ENCODE measurements at places on chromosomes 12 and 14. TPM values are rescaled to one million over a fixed set of nuclear protein-coding genes. Genes with fewer than 3 reads are reported as not detected.

NKX2-8 gene
- not detected for polyA plus RNA-seq

SIX6 gene
- not detected for polyA plus RNA-seq

LIMA1 gene
- polyA plus RNA-seq: 0.48 TPM

HCAR2 gene
- not detected for polyA plus RNA-seq

BORCS5 gene
- 11.6 TPM for polyA plus RNA-seq

CACNA2D4 gene
- polyA plus RNA-seq: 3.1 TPM

HELB gene
- polyA plus RNA-seq: 5.1 TPM

CDH24 gene
- 0.23 TPM for polyA plus RNA-seq

SLCO1A2 gene
- not detected for polyA plus RNA-seq

GRCh38 chr14:91889477-91890211, 22.3 kb upstream of the TC2N start:
- no peaks in the 10 kb centered on the region for H3K27me3 ChIP-seq
- H3K27ac ChIP-seq: no peak overlapping the region
- no peaks in the 10 kb centered on the region for H3K36me3 ChIP-seq
- DNase-seq: no peak
- H3K4me3 ChIP-seq: no peak overlapping the region

DNA sequence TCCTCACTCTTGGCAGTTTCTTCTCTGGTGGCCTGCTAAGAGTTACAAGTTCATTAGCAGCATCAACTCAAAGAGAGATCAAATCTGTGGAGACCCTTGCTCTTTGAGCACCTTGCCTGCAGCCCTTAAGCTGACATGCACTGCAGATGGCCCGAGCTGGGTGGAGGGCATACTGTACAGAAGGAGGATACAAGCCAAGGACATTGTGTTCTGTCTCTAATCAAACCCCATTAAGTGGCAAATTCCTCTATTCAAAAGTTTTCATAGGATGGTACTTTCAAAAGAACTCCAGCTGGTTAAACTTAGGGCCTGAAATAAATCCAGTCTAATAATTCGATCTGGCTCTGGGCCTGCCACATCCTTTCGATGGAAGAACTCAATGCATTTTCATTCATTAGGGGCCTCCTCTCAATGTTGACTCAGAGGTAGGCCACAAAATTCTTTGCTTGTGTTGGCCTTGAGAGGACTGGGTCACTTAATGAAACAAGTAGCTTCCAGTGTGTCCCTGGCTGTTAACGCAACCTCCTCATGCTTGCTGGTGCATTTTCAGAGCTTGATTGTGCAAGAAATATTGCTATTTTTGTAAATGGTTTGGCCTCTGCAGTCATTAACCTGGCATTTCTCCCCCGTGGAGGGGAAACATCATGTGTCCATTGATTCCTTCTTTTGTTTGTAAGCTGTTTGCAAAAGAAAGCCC, 318.2 kb downstream of the NUAK1 start:
- H3K27me3 ChIP-seq: peaks cover 8% of the 10 kb centered on the region
- H3K4me3 ChIP-seq: no peak overlapping the region
- H3K27ac ChIP-seq: no peak overlapping the region
- H3K36me3 ChIP-seq: no peaks in the 10 kb centered on the region
- DNase-seq: no peak
- no peaks in the 10 kb centered on the region for H3K4me1 ChIP-seq

DNA sequence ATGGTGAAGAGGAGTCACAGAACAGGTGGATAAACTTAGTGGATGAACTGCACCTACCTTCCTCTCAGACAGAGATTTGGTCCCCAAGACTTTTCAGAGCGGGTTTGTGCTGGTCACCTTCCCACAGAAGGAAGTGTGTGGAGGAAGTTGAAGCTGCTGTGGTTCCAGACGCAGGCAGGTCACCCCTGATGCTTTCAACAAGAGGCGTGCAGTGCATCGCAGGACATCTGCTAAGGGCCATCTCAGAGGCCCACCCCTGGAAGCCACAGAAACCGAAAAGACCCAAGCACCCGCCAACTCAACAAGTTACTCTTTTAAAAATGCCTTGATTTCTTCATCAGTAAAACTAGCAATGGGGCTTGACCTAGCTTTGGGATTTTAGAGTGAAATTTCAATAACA, 1.0 kb upstream of the GPX2 start:
- peak overlapping the region; percentile 78 for H3K27ac ChIP-seq
- no peaks in the 10 kb centered on the region for H3K27me3 ChIP-seq
- peaks cover 42% of the 10 kb centered on the region for H3K36me3 ChIP-seq
- peaks cover 40% of the 10 kb centered on the region for H3K4me1 ChIP-seq
- no peak overlapping the region for H3K4me3 ChIP-seq

DNA sequence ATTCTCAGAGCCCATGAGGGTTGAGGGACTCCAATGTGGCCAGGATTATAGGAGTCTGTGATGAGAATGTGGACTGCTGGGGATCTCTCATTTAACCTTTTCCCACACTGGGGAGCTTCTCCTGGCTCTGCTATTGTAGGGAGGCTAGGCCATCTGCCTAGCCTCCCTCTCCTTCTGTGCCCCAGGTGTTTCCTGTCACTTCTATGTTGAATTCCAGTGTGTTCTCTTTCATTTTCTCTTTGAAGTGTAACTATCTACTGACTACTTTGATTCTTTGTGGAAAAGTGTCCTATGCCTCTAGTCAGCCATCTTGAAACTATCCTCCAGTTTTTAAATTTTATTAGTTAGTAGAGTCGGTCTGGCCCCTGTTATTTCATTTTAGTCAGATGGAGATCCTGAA, 53.4 kb upstream of the ABCD2 start:
- no peak for DNase-seq
- peaks cover 17% of the 10 kb centered on the region for H3K27me3 ChIP-seq
- no peaks in the 10 kb centered on the region for H3K4me1 ChIP-seq

- H3K4me1 ChIP-seq: no peaks in the 10 kb centered on the region
- no peak overlapping the region for H3K27ac ChIP-seq
- DNase-seq: no peak
- H3K27me3 ChIP-seq: peaks cover 21% of the 10 kb centered on the region
- peaks cover 8% of the 10 kb centered on the region for H3K36me3 ChIP-seq
These were observed 88.8 kb downstream of the CCDC60 start for GRCh38 chr12:119423285-119423684.

DNA sequence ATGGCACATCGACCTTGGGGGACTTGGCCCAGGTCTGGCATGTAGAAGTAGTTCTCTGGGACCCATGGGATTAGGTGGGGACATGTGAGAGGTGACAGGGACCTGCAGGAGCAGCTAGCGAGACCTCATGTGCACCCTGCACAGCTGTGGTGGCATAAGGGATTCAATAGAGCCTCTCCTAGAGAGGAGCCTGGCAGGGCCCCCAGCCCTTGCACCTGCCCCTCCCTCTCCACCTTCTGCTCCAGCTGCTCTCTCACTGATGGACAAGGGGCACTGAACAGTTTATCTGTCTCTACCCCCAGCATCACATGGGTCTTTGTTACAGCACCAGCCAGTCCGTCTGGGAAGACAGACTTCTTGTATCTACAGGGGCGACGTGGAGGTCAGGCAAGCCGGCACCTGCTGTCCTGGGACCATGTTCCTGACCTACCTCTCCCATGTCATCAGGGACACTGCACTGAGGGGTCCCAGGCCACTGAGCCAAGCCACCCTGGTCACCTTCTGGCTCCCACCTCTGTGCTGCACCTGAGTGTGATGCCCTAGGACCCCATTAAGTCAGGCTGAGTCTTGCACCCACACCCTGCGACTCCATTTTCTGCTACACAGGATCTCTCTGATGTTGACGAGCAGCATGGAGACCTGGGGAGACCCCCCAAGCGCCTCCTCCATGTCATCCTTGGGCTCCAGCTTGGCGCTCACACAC, 32.6 kb downstream of the DDX11 start:
- H3K4me3 ChIP-seq: no peak overlapping the region
- H3K27me3 ChIP-seq: no peaks in the 10 kb centered on the region
- no peaks in the 10 kb centered on the region for H3K4me1 ChIP-seq
- no peak overlapping the region for H3K27ac ChIP-seq
- no peaks in the 10 kb centered on the region for H3K36me3 ChIP-seq

- DNase-seq: peak; percentile 62
- H3K27me3 ChIP-seq: no peaks in the 10 kb centered on the region
- H3K4me3 ChIP-seq: no peak overlapping the region
- peaks cover 18% of the 10 kb centered on the region for H3K4me1 ChIP-seq
- peaks cover 23% of the 10 kb centered on the region for H3K36me3 ChIP-seq
- peak overlapping the region; percentile 2 for H3K27ac ChIP-seq
These were observed 49.6 kb downstream of the TC2N start for GRCh38 chr14:91817566-91818325.

GRCh38 chr14:79567306-79567705, 644.0 kb downstream of the DIO2 start:
- no peak overlapping the region for H3K4me3 ChIP-seq
- DNase-seq: no peak
- no peaks in the 10 kb centered on the region for H3K27me3 ChIP-seq
- no peaks in the 10 kb centered on the region for H3K4me1 ChIP-seq

- H3K36me3 ChIP-seq: peaks cover 8% of the 10 kb centered on the region
- H3K27ac ChIP-seq: no peak overlapping the region
- no peak overlapping the region for H3K4me3 ChIP-seq
- no peak for DNase-seq
- H3K27me3 ChIP-seq: no peaks in the 10 kb centered on the region
- no peaks in the 10 kb centered on the region for H3K4me1 ChIP-seq
These were observed 36.0 kb downstream of the ANKRD9 start for GRCh38 chr14:102473559-102473958.

DNA sequence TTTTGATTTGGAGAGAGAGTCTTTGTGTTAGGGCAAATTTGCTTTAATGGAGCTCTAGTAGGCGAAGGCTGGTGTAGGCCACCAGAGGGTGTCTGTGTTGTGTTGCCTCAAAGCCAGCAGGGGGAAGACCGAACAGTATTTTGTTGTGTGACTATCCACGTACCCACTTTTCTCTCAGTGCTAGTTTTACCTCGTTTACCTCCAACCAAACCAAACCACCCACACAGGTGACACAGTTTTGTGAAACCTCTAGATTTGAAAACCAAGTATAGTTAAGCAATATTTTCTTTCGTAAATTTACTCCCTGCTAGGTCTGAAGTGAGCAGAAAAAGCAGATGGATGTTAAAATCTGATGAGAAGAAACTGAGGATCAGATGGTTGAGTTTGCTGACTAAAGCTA, 36.3 kb upstream of the NPFF start:
- no peaks in the 10 kb centered on the region for H3K36me3 ChIP-seq
- no peak overlapping the region for H3K27ac ChIP-seq
- H3K4me1 ChIP-seq: no peaks in the 10 kb centered on the region
- DNase-seq: peak; percentile 33

DNA sequence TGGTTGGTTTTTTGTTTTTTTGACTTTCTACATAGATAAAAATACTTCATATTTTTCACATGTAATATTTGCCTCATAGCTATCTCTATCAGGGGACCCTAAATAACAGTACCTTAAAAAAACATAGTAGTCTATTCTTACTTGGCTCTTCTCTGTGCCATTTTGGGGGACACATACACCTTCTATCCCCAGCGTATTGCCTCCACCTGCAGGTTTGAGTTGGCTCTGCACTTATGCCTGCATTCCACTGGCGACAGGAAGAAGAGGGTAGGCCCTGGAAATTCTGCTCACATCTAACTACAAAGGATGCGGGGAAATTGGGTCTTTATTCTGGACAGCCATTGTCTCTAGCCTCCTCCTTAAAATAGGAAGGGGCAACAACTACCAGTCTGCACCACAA, 13.8 kb upstream of the IFI27L2 start:
- H3K36me3 ChIP-seq: no peaks in the 10 kb centered on the region
- no peak overlapping the region for H3K4me3 ChIP-seq

DNA sequence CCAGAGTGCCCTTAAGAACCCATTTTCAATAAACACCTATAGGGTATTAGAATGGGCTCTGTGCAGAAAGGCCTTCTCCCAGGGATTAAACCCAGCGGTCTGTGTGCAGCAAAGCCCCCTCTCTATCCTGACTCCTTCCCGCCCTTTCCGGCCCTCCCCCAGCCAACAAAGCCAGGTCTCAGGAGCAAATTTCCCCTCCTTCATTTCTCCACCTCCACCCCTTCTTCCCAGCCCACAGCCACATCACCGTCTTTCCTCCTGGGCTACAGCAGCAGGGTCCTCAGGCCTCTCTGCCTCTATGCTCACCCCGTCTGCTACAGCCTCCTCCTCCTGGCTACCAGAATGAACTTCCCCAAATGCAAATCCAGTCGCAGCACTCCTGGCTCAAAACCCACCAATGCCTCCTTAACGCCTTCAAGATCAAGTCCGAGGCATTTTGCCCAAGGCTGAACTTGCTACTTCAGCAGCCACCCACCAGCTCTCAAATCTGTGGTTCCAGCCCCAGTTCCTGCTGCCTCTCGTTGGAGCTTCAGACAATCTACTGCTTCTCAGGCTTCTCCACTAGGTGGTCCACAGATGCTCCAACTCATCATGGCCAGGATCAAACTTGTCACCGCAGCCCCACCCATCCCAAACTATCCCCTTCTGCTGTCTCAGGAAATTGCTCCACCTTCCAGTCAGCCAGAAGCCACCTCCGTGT, 134.8 kb downstream of the BCL11B start:
- no peaks in the 10 kb centered on the region for H3K4me1 ChIP-seq

GRCh38 chr12:132771126-132771838, 9.7 kb upstream of the ANKLE2 start:
- no peaks in the 10 kb centered on the region for H3K27me3 ChIP-seq
- H3K4me3 ChIP-seq: peak overlapping the region; percentile 72
- peak; percentile 80 for DNase-seq
- H3K36me3 ChIP-seq: no peaks in the 10 kb centered on the region

- no peaks in the 10 kb centered on the region for H3K36me3 ChIP-seq
- no peaks in the 10 kb centered on the region for H3K27me3 ChIP-seq
- no peak for DNase-seq
These were observed 1600.5 kb upstream of the SEL1L start for GRCh38 chr14:83133981-83134645.

- peak; percentile 77 for DNase-seq
- H3K36me3 ChIP-seq: peaks cover 4% of the 10 kb centered on the region
- H3K4me3 ChIP-seq: peak overlapping the region; percentile 99
- peak overlapping the region; percentile 98 for H3K27ac ChIP-seq
These were observed 2.3 kb downstream of the SETD1B start for GRCh38 chr12:121806009-121806545.

DNA sequence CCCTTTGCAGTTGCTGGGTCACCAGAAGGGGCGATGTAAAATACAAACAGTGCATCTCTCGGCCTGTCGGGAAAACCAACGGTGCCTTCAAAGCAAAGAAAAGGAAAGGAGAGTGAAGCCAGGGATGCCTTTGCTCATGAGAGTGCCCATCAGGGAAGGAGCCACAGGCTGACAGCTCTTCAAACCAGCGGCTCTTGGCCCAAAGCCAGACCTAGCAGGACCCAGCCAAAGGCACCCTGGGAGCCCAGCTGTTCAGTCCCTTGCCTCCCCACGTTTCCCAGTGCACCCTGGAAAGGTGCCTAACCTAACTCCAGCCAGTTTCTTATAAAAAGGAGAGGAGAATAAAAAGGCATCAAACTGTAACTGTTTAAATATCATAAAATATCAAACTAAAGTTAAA, 29.2 kb downstream of the PRMT8 start:
- H3K4me1 ChIP-seq: no peaks in the 10 kb centered on the region
- DNase-seq: no peak
